ENCODE measurements at places on chromosomes 2 and 18.

DNA sequence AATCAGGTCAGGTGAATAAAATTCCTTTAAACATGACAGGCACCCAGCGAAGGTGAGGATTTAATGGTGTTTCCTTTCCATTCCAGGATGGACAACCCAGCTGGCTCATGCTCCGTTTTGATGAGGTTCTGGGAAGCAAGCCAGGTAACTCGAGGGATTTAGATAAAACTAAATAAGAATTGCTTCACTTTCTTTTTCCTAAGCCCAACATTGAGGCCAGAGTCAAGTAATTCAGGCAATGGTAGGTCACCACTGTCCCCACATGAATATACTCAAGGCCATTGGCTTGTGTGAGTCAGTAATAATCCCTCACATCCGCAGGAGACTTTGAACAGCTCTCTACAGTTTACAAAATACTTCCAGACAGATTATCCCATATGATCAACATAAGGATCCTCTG, 16.2 kb upstream of the LRATD1 start:
- peak; percentile 56 for DNase-seq

DNA sequence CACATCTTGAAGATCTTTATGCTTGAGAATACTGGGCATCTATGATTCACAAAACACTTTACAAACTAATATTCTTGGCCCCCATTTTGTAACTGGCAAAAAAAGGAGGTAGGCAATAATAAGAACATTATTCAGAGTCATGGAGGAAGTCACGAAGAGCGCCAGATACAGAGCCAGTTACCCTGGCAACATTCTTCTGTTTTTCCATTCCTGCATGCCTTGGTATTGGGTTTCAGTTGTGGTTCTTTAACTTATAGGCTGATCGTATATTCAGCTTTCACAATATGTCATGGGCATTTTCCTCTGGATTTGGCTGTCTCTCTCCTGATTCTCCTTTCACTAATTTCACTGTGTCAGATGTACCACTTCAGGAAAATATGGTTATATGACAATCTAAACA, 234.7 kb downstream of the HRH4 start:
- DNase-seq, result no peak

- DNase-seq, result no peak
Measured at GRCh38 chr2:111977240-111977639, 77.8 kb upstream of the TMEM87B start.

GRCh38 chr2:127573771-127574170, 38.3 kb downstream of the MYO7B start:
- DNase-seq, result no peak

GRCh38 chr2:10932345-10933151, 20.8 kb downstream of the KCNF1 start:
- DNase-seq, result no peak

DNA sequence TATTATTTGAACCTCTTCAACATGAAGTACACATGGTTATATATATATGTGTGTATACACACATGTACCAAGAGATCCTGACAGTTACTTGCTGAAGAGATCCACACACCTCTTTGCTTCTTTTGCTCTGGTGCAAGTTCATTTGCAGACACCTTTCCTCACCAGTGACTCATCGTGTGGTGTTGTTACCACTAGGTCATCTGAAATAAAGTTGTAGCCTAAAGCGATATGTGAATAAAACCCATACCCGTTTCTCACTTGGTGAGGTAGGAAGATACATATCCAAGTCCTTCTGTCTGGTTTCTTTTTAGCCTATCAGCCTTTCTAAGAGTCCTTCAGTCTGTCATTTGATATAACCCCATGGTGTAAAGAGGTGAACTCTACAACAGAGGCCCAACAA, 379.4 kb upstream of the RAB12 start:
- no peak for DNase-seq

DNA sequence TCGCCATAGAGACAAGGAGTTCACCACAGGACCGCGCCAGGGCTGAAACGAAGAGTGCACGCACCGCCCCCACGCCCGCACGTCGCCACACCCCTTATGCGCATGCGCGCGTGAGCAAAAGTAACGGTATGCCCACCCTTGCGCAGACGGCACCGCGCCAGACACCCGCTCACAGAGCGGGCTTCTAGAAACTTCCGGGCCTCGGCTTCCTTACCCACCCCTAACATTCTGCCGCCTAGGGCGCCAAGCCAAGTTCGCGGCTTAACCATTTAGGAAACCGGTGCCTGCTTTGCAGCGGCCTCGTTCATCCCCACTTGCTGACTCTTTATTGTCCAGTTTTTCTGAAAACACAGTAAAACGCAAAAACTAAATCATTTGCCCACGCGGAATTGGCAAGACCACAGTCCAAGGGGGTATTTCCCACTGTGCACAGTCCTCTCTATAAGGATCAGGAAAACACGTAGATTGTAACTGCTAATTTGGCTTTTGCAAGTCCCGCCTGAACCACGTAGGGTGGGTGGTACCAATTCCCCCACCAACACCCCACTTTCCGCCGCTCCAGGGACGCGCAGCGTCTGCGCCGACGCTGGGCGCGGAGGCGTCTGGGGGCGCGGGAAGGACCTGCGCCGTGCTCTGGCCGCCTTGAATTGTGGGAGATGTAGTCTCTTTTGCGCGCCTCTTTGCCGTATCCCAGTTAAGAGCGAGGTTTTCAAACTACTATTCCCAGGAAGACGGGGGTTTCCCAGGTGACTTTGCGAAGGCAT, at the start of the genes FBXO15 and TIMM21:
FBXO15 (minus strand) TSS at position 56 of the 764 bp plus-strand sequence; CDS start at position 7, 49 bp downstream.
TIMM21 (plus strand) TSS at position 745 of the 764 bp plus-strand sequence. CDS start 286 bp downstream, outside the sequence.
- DNase-seq, result peak; percentile 94

- no peak for DNase-seq
Measured at GRCh38 chr2:21268197-21268877, 144.6 kb downstream of the TDRD15 start.

DNA sequence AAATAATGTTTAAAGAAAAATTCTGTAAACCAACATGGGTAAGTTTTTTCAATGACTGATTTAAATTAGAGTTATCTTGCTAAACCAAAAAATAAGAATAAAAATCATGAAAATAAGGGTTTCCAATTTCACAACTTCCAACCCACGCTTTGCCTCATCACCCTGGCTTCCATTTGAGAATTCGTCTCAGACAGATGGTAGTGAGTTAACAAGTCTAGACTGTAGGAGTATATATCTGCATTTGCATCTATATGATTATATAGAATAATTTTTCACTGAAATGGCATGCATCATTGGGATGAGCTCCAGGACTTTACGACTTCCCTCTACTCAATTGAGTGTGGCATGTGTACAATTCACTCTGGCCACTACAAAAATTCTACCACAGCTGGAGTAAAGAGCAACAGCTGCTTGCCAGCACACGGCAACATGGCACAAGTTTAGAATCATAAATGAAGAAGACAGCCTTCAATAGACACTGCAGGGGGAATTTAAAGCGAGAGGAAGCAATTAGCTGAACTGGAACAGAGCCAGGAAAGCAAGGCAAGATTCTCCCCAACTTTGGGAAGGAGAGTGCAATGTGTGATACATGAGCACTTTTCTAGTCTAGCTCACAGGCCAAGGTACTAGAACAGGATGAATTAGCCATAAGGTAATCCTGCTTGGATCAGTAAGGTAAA, 1673.5 kb upstream of the CELF4 start:
- no peak for DNase-seq

GRCh38 chr2:152861349-152861942, 143.0 kb downstream of the ARL6IP6 start:
- no peak for DNase-seq

DNA sequence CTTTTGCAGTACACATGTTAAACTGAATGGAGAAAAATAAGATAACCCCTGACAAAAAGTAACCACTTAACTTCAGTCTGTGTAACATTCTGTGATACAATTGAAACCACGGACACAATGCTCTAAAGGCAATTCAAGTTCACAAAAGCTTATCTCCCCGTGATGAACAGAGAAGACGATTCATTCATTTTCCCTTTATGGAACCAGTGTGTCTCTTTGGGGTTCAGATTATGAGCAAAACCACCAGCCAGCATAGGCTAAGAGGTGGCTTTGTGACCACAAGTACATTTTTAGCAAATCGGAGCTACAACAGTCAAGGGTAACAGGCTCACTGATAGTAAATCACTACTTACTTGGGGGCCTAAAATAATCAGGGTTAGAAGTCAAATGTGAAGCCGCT, 120.6 kb upstream of the SMAD7 start:
- DNase-seq, result no peak

GRCh38 chr2:2777213-2777612, 446.1 kb upstream of the MYT1L start:
- no peak for DNase-seq

DNA sequence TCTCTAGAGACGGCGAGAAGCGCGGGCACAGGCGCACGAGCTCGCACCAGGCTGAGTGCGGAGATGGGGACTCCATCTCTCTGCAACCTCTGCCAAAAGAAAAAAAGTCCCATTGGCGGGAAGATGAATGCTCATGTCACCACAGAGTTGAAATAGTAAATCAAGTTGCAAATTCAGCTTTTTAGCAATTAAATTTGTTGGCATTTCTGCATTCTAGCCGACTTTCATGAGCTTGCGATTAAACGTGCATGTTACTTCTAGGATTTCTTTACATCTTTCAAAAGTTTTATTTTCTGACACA, 588 bp downstream of the CHAC2 start:
- no peak for DNase-seq

DNA sequence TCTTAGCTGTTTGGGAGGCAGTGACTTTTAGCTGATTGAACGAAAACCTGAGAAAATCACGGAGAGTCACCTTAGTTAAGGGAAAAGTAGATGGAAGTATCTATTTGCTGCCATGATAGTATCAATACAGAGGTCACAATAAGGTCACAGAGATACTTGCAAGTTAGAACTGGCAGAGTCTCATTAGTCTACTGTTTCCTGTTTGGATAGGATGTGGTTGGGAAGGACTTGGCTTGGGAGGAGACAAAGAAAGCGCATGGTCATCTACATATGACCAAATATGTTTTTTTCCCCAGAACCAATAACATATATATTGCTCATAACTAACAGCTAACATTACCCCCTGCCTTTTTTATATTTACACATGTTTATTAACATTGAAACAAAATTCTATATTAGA, 78.4 kb upstream of the AQP4 start:
- DNase-seq, result no peak

- no peak for DNase-seq
Measured at GRCh38 chr2:217077831-217078407, 218.1 kb upstream of the TNP1 start.

DNA sequence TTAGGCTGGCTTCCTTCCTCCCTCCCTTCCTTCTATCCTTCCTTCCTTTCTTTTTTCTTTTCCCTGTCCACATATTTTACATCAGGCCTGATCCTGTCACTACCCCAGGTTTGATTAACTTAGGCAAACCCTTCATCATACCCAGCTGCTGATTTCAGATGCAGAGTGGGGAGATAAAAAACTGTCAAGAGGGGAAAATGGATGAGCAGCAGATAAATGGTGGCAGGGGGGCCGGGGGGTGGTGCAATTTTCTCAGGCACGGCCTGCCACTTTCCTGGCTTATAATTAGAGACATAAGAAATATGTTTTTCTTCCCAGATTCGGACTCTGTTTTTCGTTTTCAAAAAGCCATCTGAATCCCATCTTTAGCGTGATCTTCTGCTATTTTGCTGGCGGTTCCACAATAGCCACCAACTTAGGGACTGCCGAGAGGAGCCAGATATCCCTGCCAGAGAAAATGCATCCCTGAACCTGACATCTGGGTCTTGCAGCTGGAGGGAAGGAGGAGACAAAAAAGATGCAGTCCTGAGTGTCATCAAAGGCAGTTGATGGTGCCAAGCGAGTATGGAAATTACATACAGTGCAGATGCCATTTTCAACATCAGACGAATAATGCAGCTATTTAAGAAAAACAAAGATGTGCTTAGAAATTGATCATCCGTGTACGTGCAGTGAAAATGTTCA, 49.9 kb downstream of the CXCR4 start:
- DNase-seq, result no peak

GRCh38 chr18:58831606-58832005, 33.1 kb upstream of the ZNF532 start:
- DNase-seq, result no peak

DNA sequence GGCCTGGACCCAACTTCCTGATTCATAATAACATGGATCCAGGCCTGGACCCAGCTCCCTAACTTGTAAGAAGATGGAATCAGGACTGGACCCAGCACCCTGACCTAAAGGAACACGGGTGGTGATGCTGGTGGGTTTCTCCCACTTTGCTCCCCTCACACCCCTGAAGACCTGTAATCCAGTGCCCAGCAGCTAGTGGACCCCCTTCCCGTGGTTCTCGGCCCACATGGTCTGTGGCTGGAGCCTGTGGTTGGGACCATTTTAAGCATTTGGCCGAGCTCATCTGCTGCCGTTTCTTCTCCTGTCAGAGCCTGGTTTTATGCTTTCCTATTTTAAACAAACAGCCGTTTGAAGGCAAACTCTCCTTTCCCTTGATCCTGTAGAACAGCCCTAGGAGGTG, 232.8 kb downstream of the EIPR1 start:
- no peak for DNase-seq

- peak; percentile 82 for DNase-seq
Measured at GRCh38 chr2:197088694-197089093, 162.2 kb upstream of the PGAP1 start.

GRCh38 chr18:32576296-32576916, 105.7 kb upstream of the GAREM1 start:
- peak; percentile 26 for DNase-seq

DNA sequence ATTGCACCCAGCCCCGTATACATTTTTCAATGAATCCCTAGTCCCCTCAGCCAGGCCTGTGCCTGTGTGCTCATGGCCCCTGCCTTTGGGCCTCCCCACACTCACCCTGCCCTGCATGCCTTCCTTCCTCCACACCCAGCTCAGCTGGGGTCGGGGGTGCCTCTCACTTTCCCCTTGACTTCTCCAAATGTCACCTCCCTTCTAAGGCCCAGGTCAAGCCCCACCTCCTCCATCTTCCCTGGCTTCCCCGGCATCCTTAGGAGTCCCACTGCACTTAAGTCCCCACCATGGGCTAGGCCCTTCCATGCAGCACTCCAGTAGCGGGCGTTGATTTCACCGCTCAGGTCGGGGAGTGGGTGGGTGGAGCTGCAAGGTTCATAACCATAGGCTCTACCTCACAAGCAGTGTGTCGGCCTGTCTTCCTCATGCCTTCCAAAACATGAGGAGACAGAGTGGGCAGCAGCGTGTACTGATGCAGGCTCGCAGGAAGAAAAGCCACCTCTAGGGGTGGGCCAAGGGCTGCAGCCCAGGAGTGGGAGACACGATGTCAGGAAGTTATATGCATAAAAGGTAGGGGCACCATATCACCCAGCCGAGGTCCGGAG, 47.7 kb downstream of the DNMT3A start:
- DNase-seq, result no peak

DNA sequence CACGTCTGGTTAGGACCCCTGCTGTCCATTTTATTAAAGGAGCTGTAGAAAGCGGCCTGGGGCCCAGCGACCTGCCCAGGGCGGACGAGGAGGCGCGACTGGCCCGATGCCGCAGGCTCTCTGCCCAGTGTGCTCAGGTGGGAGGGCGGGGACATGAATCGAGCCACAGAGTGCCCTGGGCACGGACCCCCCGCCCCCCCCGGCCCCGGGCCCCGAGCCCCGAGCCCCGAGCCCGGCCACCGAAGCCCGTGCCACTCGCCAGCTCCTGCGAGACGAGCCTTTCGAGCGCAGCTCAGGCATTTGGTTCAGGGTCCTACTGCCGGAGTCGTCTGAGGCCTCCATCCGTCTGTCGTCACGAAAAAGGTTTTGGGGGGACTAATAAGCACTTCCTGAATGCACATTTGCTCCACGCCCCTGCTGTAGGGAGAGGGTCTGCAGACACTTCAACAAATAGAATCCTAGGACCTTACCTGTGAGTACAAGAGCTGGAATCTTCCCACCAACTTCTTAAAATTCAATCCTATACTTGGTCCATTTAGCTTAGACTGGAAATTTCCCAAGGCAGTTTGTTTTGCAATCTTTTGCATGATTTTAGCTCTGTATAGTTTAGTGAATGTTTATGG, 602 bp upstream of the ADAM17 start:
- DNase-seq, result no peak
